HCEC 1CT (cell line): ENCODE measurements at places on chromosomes 2 and 18.

DNA sequence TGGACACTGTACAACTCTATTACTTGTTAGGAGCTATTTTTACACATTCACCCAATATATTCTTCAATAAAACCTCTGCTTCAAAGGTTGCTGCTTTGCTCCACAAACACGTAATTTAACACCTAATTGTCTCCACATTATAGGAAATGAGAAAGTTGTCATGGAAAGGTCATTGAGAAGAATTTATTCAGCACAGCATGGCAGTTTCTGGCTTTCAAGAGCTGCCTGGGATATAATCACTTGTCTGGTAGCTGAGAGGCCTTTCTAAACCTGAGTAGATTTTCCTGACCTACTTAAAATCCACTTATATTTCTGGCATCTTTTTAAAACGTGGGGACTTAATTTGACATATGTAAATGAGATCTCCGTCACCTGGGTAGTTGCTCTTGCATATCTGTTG is 216.1 kb downstream of the ZNF804A start:
- DNase-seq: no peak

- DNase-seq: no peak
Observed at GRCh38 chr2:238857959-238858358, 10.1 kb downstream of the TWIST2 start.

DNA sequence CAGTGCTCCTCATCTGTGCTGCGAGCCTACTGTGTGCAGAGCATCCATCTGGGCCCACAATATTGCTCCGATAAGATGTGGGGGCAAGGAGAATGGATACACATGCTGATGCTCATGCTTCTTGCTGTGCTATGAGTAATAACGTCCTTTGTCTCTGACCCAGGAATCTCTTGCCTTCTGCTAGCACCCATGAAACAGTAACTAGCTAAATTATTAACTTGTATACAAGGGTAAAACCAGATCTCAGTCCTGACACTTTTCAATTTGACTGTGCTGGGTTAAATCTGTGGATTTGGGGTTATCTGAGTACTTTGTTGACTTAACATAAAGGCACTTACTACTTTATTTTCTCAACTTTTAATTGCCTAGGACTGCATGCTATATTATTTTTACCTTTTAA is 357.6 kb downstream of the SLC4A3 start:
- DNase-seq: no peak

- no peak for DNase-seq
Observed at GRCh38 chr18:3722649-3723433, 272.9 kb downstream of the TGIF1 start.

GRCh38 chr2:230244211-230244610 is 18.7 kb downstream of the SP140 start:
- peak; percentile 70 for DNase-seq

GRCh38 chr18:67553437-67553836 is 36.9 kb upstream of the DSEL start:
- no peak for DNase-seq

DNA sequence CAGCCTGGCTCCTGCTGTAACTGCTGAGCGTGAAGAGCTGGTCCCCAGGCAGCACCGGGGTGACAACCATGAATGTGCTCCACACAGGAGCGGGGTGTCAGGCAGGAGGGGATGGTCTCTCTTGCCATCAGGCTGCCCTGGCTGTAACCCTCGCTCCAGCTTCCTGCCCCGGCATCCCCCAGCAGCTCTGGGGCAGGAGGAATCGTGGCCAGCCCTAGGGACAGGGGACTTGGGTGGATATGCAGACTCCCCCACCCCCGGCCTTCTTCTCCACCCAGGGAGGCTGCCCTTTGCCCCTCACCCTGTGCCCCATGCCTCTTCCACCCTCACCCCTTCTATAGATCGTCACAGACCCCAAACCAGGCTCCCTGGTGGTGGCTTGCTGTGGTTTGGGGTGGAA is 69.4 kb upstream of the SMAD7 start:
- DNase-seq: no peak

- peak; percentile 27 for DNase-seq
Observed at GRCh38 chr2:37920570-37920969, 4.5 kb upstream of the RMDN2 start.

- DNase-seq: no peak
Observed at GRCh38 chr2:228590681-228591080, 409.2 kb upstream of the SPHKAP start.

DNA sequence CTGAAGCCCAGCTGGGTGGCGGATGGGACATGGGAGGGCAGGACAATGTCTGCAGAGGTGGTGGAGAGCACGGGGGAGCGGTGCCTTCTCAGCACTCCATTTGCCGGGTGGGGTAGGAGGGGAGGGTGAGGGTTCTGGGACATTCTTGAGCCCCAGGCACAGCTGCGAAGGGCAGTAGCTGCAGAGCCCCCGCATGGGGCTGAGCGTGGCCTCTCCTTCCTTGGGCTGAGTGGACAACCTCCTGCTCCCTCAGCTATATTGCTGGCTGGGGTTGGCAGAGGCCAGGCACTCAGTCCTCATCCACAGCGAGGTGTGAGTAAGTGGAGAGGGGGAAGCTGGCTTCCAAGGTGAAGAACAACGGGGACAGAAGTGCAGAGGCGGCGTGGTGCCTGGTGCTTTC is 50.1 kb downstream of the RHOB start:
- DNase-seq: no peak

DNA sequence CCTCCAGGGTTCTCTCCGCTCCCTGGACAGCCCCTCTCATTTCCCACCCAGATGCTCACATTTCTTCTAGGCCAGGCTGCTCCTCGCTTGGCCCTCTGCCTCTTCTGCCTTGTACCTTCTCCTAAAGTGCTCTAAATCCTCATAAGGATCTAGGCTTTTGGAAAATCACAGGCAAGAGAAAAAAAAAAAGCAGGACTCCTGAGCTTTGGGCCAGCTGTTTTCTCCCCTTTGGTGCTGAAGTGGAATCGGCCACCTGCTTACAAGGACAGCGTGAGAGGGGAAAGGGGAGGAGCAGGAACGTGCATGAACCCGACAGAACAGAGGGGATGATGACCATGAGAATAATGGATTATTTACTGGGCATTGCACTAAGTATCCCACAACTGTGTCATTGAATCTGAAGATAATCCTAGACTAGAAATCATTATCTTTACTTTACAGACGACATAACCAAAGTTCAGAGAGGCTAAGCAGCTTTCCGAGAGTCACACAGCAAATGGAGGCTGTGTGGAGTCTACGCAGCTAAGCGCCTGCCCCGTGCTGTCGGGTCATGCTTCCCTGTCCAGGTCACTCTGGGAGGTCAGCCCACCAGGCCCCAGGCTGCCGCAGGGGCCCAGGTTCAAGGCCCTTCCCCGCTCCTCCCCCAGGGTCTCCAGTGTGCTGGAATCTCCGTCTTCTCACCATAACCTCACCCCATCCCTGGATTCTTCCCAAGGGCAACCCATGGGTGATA is 141.9 kb downstream of the PXDN start:
- DNase-seq: no peak

GRCh38 chr2:23484275-23484674 is 99.3 kb downstream of the KLHL29 start:
- DNase-seq: no peak

- DNase-seq: no peak
Observed at GRCh38 chr2:189258616-189259365, 79.2 kb upstream of the COL5A2 start.

DNA sequence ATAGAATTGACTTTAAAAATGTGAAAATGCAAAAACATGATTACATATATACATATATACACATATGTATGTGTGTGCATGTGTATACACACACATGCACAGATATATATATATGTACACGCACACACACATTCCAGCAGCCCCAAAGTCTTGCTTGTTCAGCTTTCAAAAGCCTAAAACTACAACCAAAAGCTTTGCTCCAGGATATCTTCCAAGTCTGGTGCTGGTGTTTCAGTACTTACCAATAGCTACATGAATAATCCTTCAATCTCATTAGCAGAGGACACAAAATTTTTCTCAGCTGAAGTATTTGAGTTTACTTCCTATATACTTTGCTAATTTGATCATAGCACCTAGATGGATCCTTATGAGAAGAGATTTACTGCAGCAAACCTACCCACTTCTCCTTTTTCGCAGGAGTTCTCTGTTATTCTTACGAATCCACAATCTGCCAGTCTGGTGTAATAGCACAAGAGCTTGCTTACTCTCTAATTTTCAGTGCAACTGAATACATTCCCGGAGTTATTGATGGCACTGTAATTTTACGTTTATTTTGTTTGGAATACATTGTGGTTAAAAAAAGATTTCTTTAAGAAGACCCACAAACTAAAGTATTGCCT is 553.3 kb downstream of the ARHGAP15 start:
- DNase-seq: no peak

DNA sequence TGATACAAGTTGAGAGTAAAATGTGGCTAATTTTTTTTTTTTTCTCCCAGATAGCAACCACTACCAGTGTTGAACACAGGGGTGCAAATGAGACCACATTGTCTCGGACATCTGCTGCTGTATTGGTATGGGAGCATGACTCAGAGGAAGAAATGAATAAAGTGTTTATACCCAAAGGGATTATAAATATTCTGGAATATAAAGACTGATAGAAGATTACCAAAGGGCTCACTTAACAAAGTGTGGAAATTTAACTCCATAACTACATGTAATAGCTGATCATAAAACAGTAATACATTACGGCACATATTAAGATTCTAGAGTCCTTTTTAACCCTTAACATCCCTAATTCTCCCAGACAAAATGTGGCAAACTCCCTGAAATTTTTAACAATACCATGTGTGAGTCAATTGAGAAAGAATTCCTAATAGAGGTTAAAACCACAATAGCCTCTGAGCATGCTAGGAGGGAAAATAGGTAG is 1023.0 kb upstream of the ACVR2A start:
- peak; percentile 91 for DNase-seq

GRCh38 chr2:169757778-169758177 is 24.1 kb downstream of the KLHL23 start:
- DNase-seq: no peak

GRCh38 chr2:241811201-241811951 is 2.4 kb downstream of the NEU4 start:
- DNase-seq: no peak

DNA sequence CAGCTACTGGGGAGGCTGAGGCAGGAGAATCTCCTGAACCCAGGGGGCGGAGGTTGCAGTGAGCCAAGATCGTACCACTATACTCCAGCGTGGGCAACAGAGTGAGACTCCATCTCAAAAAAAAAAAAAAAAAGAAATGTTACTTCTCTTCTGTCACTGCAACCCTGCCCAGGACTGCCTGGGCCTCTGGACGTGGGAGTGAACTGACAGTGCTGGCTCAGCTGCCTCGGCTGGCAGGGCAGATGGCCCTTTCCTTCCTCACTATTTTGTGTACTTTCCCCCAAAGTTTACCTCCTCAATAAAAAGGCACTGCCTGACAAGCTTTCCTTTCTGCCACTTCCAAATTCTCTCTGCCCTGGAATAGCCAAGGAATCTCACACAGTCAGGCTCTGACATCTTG is 12.5 kb upstream of the GPR155 start:
- no peak for DNase-seq

DNA sequence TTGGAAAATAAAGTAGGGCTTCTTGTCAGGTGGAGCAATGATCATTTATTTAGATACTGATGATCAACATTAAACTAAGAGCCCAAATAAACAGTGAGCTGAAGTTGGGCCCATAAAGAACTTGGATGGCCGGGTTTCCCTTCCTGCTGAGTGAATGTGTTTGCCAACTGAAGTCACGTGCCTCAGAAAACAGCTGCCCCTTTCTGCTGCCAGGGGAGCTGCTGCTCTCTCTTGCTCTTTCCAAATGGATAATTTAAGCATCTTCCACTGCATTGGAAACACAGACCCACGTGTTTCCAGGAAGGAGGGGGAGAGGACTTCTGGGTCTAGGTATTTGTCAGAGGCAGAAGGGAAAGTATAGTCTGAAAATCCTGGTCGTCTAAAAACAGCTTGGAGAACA is 22.9 kb upstream of the NCKAP5 start:
- DNase-seq: no peak

GRCh38 chr18:63457977-63458376 is 18.8 kb upstream of the SERPINB5 start:
- DNase-seq: no peak

- DNase-seq: no peak
Observed at GRCh38 chr18:37962316-37962966, 396.8 kb upstream of the CELF4 start.

GRCh38 chr2:2542316-2542715 is 211.2 kb upstream of the MYT1L start:
- no peak for DNase-seq

DNA sequence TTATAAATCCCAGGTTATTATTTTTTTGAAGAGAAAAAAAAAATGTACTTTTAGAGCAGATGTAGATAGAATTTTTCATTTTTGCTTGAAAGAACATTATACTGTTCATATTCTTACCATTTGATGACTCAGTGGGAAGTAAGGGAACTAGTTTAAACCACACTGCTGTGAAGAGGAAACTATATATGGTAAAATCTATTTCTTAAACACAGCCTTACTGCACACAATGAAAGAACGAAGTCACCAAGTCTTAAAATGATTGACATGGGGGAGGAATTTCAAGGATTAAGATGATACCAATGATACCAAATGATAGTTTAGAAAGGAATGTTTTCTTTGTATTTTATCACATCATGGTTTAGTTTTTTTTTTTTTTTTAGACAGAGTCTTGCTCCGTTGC is 5.0 kb downstream of the ACTR2 start:
- DNase-seq: peak; percentile 86

DNA sequence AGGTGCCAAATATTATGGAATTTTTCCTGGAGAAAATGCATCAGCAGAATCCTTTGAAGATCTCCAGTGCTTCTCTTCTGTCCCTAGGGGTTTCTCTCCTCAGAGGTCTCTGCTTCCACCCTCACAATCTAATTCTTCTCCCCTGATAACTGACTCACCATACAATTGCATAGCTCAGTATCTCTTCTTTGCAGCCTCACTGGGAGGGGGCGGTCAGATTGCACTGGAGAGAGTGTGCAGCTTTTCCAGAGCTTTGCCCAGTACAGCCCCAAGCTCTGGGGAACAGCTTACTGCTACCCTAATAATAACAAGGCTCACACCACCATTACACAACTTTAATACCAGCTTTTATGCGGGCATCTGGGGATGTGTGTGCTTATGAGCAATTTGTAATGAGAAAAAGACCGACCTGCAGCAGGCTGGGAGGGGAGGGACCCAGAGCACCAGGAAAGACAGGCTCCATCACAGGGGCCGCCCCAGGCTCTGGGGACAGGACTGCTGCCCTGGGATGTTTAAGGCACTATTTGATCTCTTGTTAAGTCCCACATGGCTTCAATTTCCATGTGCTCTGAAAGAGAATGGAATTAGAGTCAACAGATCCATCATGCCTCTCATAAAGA is 276.6 kb upstream of the SIX2 start:
- no peak for DNase-seq

- no peak for DNase-seq
Observed at GRCh38 chr2:28688818-28689217, 62.8 kb upstream of the PPP1CB start.

DNA sequence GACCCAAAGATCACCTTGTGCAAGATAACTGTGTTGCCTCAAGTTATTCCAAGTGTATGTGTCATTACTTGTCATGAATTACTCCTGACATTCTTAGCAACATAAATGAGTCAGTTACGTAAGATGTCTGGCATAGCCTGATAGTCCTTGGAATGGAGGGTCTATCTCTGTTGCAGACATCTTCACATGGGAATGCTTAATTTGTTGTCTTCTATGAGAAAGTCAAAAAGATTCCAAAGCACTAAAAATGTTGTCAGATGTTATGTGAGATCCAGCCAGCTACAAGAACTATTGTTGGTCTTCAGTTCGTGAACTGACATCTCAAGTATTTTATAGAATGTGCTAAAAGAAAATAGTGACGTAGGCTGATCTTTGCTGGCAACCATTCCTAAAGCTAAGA is 178.2 kb upstream of the RASGRP3 start:
- DNase-seq: no peak

- DNase-seq: no peak
Observed at GRCh38 chr2:74516650-74517049, 2.4 kb downstream of the TLX2 start.

- no peak for DNase-seq
Observed at GRCh38 chr2:228669690-228670089, 488.2 kb upstream of the SPHKAP start.
